Upper lobe of left lung (tissue), 6 donors: ENCODE measurements at places on chromosomes 12 and 14. TPM values are rescaled to one million over a fixed set of nuclear protein-coding genes. Genes with fewer than 3 reads are reported as not detected.

The RNF34 gene
- total RNA-seq, result 22.1 TPM

The ASPG gene
- total RNA-seq, result 7.4 TPM

The LACRT gene
- not detected for total RNA-seq

The SYCP3 gene
- not detected for total RNA-seq

- no peak for DNase-seq
These were observed 194.2 kb downstream of the ADGRD1 start for GRCh38 chr12:131147894-131148293.
